ENCODE measurements at places on chromosomes 16 and 17.

GRCh38 chr16:53896722-53897121 lies 192.8 kb downstream of the FTO start:
- DNase-seq = peak; percentile 83

- DNase-seq = no peak
Measured at GRCh38 chr17:82679586-82680465, 18.7 kb downstream of the RAB40B start.

DNA sequence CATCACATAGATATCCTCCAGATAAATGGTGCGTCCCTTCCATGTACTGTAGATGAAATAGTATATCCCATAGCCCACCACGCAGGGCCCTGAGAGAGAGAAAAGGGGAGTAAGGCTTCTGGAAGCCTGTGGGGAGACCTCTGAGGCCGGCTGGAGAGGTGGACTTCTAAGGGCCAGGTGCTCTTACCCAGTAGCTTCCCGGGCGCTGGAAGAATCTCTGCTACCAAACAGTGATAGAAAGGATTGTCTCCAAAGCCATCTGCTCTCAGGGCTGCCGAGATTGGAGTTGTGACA lies 718 bp downstream of the SAT2 start:
- DNase-seq = no peak

- DNase-seq = no peak
Measured at GRCh38 chr16:46850619-46851555, 19.9 kb upstream of the C16orf87 start.

- DNase-seq = no peak
Measured at GRCh38 chr16:86930001-86930400, 351.7 kb downstream of the FOXL1 start.

DNA sequence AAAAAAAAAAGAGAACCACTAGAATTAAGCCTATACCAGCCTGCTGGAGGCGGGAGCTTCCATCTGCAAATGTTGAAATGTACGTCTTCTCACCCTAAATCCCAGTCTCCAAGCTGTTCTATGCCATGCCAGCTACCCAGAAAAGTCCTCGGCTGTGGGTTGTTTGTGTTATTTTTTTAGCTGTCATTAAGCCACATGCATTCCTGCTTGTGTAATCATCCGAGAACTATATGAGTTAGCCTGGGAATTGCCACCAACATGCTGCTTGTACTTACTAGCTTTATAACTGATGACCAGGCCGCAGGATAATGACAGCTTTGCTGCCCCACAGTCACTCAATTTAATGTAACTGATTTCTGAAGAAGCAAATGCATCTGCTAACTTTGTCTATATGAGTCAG lies 313.9 kb upstream of the SALL1 start:
- no peak for DNase-seq

GRCh38 chr17:40793832-40794231 lies 5.9 kb downstream of the KRT28 start:
- no peak for DNase-seq

- no peak for DNase-seq
Measured at GRCh38 chr17:64626827-64627226, 35.3 kb downstream of the SMURF2 start.

- DNase-seq = no peak
Measured at GRCh38 chr17:66524877-66525276, 222.5 kb downstream of the PRKCA start.

DNA sequence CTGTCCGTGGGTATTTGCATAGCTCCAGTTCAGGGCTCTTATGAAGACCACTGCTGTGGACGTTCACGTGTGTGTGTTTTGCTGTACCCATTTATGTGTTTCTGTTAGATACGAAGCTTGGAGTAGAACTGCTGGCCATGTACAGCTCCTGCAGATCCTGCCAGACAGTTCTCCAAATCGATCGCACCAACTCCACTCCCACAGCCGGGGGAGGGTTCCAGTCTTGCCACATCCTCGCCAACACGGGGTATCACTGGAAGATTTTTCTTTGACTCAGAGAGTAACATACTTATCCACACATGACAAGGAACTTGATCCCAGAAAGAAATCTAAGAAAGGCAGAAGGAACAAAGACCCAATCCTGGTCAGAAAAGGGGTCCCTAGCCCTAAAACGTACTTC lies 37.4 kb downstream of the TMEM186 start:
- no peak for DNase-seq

- no peak for DNase-seq
Measured at GRCh38 chr17:58219789-58220183, 731 bp upstream of the MKS1 start.

DNA sequence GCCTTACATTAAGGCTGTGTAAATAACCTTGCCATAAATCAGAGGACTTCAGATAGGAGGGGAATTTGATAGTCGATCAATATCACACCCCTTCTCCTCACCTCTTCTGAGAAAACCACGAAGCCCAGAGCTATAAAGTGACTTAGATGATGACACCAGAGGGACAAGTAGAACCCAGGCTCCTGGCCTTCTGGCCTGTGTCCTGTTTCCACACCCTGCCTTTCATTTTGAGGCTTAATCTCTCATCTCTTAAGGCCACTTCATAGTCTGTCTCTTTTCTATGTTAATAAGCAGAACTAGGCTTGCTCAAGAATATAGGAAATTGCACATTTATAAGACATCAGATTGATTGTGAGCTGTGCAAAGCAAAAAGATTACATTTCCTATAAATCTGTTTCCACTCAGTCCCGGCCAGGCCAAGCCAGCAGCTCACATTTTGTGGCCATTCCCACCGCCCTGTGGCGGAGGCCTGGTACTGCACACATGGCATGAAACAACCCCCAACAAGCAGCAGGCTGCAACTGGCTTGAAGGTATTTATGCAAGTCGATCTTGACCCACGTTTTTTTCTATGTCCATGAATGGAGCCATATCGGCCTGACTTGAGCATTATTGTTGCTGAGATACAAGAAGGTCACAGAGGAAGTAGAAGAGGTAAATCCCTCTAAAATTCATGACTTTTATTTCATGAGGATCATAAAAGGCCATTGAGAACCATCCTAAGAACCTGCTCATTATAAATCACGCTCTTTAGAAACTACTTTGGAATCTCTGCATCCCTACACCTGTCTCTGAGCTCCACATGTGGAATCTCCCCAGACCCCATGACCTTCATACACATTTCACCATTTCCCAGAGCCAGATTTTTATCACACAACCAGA lies 93.7 kb downstream of the PMP22 start:
- DNase-seq = peak; percentile 64

- no peak for DNase-seq
Measured at GRCh38 chr16:70160388-70160787, 13.2 kb upstream of the CLEC18C start.

GRCh38 chr16:49440156-49441065 lies 66.8 kb downstream of the C16orf78 start:
- DNase-seq = no peak

DNA sequence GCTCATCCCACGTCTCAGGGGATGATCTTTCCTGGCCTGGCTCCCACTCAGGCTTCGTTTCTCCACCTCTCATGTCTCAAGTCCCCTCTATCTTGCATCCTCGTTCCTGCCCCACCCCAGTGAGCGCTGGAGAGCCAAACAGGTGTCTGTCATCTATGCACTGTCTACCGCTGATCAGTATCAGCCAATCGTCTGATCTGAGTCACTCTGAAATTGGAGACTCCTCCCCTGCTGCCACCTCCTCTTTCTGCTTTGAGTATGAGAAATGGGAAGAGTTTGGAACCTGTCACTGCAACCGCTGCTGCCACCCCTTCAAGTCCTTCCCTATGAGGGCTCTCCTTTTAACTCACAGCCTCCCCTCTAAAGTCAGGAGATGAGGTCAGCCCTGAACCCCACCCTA lies 28.0 kb downstream of the FZD2 start:
- no peak for DNase-seq

DNA sequence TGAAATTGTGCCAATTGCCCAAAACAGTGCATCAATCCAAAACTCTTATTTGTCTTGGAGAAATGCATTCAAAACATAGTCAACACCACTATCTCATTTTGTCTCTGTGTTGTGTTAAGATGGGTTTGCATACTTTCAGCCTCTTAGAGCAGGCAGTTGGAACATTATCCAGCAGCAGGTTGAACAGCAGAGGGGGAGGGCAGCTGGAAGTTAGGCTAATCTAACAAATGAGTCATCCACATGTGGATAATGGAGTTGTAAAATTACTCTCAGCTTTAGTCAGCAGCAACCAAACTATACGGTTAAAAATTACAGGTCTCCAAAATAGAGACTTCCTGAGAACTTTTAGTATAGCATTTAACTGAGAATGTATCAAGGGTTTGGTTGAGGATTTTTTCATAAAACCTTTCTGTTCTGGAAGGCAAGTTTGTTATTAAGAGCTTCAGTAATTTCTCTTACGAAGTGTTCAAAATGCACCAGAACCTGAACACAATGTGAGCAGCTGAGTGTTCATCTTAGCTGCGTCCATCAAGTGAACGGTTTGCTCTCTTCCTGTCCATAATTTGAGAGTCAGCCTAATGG lies 46.3 kb downstream of the PRKCA start:
- no peak for DNase-seq

GRCh38 chr17:75557075-75557851 lies 30.3 kb upstream of the MYO15B start:
- DNase-seq = no peak

- no peak for DNase-seq
Measured at GRCh38 chr16:67399218-67399733, 6.0 kb upstream of the TPPP3 start.

DNA sequence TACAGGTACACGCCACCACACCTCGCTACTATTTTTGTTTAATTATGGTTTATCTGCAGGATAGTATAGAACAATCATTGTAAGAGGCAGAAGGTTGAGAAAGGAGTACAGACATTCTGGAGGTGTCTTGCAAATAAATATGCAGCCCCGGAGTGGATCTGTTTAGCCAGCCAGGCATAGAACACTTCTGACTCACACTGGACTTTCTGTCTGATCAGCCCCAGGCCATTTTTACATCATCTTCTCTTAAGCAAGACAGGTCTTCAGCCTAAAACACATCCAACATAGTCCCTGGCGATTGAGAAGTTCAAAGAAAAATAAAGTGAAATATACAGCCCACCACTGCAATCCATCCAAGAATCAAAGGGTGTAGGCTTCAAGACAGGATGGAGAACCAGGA lies 81.4 kb downstream of the XYLT1 start:
- DNase-seq = no peak

DNA sequence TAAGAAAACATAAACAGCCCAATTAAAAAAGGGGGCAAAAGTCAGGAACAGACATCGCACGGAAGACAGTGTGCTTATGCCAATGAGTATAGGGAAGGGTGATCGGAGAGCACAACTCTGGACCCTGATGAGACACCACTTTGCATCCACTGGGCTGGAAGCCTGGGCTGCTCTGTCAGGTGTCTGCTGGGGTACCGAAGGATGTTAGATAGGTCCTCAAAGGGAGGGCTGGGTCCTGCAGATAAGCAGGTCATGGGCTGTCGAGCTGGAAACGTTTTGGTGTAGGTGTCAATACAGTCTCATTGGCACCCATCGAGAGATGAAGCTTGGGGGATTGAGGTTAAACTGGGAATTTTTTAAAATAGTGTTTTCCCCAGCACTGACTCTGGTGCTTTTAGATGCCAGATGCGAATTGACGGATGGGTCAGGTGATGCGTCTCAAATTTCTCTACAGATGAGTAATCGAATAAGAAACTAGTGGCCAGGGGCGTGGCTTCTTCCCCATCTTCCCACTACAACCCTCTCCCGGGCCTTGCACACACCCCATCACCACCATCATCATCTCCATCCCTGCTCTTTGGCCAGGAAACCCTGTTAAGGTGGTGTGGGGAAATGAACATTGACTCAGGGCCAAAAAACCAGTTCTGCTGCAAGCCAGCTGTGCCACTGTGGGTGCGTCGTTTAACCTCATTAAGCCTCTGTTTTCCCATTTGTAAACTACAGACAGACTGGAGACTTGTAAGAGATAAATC lies 47.8 kb upstream of the IRF8 start:
- DNase-seq = no peak

DNA sequence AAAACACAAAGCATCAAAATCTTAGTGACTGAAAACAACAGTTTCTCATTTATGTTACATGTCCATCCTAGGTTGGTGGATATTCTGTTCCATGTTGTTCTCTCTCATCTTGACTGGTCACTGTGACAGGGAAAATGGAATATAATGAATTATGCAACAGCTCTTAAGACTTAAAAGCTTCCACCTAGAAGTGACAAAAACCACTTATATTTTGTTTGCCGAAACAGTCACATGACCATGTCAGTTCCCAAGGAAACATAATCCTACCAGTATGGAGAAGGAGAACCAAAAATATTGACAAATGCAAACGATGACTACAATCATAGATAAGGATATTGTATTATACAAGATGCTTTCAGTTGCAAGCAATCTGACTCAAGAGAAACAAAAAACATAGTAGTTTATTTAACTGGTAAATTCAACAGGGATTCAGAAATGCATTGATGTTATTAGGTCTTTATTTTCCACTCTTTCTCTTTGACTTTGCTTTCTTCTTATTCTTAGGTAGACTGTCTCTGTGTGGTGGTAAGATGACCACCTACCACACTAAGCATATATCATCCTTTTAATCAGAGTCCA lies 103.8 kb downstream of the SSH2 start:
- no peak for DNase-seq

DNA sequence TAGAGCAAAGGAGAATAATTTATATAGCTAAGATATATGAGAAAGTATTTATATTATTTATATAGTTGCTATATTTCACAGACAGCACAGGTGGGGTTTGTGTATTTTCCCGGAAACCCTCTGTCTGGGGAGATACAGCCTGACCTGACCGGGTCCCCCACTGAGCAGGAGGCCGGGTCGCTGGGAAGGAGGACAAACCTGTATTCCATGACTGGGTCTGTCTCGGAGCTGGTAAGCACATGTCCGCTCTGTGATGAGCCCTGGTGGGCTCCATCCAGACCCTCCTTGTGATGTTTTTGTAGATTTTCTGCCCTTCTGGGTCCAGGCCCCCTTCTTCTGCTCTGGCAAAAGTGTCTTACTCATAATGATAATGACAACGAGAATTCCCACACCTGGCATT lies 27.7 kb downstream of the WNT9B start:
- DNase-seq = no peak

GRCh38 chr16:82750068-82750467 lies 123.3 kb downstream of the CDH13 start:
- no peak for DNase-seq

GRCh38 chr17:36721560-36722120 lies 120.3 kb downstream of the MRM1 start:
- DNase-seq = no peak

DNA sequence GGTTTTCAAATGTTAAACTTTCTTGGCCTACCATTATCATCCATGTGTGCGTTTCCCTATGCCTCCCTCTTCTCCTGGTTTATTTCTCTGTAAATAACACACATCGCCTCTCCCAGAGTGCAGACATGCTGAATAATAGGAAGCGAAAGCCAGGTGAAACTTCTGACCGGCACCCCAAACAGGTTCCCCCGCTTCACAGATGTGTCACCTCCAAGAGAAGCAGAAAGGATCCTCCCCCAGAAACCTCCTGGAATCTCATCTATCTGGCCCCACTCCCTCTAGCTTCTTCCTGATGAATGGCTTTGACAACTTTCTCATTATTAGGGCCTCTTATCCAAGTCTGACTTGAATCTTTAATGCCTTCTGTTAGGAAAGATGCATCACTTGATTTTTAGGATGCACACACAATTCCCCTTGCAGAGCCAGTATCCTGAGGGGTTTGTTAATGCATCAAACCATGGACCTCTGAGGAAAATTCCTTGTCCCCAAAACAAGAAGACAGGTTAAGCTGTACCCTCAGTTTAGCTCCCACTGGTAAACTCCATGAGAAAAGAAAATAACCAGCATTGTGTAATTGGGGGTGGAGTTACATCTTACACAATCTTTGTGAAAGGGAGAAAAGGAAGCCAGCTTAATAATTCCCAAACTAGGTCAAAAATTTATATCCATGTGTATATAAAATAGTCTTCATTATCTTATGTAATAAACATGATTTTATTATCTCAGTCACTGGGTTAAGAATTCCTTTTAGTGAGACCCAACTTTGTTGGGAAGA lies 20.1 kb upstream of the HYDIN start:
- DNase-seq = no peak

Data from skin of body (tissue), 3 donors.